Right ventricle myocardium inferior (tissue), 1 donor: ENCODE measurements at places on chromosomes 2 and 18. TPM values are rescaled to one million over a fixed set of nuclear protein-coding genes. Genes with fewer than 3 reads are reported as not detected.

Gene RAPH1
- 15.1 TPM for total RNA-seq

GRCh38 chr2:42196403-42197267 is 27.5 kb downstream of the EML4 start:
- DNase-seq: peak; percentile 45

Gene ANKRD62
- total RNA-seq: not detected

DNA sequence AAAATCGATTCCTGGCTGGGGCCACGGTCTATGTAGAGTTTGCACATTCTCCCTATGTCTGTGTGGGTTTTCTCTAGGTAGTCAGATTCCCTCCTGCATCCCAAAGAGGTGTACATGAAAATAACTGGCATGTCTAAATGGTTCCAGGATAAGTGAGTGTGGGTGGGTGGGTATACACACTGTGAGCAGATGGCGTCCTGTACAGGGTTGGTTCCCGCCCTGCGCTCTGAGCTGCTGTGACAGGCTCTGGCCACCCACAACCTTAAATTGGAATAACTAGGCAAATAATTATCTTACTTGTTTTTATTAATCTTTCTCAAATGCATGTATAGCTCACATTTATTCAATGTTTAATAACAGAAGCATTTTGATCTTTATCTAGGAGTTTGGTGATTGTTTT is 16.3 kb downstream of the THOC1 start:
- DNase-seq: no peak

Gene GPR45
- total RNA-seq: not detected

GRCh38 chr18:12751503-12751884 is 48.7 kb downstream of the PSMG2 start:
- DNase-seq: no peak

DNA sequence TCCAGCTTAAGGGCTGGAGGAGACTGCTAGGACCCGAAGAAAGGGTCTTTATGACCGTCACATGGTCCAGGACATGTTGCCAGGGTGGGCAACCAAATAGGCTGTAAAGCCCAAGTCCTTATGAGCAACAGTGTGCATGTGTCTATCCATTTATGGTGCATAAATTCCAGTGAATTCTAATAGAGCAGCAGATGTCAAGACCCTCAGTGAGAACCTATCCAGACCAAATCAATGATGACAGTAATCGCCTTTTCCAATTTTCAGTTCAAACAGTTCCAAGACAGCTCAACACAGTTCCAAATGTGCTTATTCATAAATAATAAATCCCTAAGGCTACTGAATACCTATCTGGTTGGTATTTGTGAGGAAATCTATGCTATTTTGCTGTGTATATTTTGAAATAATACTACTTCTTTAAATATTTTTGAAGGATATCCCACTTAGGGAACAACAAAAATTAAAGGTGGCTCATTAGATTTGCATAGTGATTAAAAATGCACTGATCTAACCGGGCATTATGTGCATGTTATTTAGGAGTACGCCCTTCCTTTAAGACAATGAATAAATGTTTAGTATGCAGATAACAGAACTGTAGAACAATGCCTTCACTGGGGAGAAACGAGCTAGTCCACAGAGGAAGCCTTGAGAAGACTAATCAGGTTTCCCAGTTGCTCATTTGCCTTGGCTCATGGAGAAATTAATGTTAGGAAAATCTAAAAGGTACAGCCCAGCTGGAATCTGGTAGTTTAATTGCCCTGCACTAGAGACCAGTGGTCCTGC is 519.5 kb upstream of the CHAC2 start:
- no peak for DNase-seq

DNA sequence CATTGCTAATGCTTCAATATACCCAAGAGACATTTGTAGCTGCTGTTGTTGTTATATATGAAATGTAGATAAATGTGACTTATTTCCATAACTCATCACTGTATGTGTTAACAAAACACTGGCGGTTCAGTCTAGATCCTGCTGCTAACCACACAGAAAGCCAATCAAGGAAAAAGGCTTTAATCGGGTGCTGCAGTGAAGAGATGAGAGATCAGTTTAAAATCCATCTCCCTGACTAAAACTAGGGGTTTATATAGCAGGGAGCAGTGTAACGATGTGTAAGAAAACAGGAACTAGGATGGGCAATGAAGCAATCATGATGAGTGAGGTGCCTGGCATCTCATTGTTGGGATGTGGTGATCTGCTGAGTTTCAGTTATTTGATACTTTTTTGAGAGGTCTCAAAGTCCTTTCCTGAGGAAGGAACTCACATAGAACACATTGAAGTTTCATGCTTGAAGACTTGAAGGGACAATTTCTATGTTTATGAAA is 677.7 kb upstream of the CDH7 start:
- DNase-seq: no peak

- no peak for DNase-seq
These were observed 94.1 kb downstream of the BIN1 start for GRCh38 chr2:127012868-127013267.

Gene ZNF804A
- total RNA-seq: 0.05 TPM

DNA sequence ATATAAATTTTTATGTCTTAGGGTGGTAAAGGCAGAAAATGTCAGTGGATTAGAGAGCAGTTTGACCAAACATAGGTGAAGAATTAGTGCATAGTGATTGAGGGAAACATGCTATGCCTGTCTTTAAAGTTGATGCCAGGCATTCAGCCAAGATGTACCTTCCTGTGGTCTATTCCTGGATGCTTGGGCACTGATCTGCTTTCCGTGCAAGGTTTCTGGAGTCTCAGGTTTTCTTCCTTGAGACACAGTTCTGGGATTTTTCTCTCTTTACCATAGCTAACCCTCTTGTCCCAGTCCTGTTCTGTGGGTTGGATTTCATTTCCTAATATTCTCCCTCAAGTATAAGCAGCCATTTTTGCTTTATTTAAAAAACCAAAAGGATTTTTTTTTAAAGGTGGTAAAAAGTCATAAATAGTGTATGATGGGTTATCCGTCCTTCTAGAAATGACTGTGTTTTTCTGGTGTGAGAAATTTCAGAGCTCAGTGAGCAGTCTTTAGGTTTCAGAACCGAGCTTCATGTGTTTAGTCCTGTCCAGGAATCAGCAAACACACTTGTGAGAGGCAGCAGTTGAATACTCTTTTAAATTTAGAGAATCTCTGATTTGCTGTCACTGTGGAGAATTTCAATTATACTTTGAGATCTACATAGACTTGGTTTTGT is 43.0 kb upstream of the CYBRD1 start:
- DNase-seq: no peak

DNA sequence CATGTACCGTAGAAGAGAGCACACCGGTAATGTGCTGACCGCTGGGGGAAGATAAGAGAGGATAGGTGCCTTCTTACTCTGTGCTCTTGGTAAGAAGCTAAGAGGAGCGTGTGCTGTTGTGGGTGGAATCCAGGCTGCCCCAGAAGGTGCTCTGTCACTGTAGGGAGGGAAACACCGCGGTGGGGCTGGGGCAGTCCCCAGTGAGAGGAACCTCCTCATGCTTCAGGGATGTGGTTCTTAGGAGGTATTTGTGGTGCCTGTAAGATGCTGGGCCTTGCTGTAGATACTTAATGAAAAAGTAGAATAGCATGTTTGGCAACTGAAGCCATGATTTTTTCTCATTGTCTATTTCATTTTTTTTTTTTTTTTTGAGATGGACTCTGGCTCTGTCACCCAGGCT is 1.1 kb downstream of the COLEC11 start:
- no peak for DNase-seq

DNA sequence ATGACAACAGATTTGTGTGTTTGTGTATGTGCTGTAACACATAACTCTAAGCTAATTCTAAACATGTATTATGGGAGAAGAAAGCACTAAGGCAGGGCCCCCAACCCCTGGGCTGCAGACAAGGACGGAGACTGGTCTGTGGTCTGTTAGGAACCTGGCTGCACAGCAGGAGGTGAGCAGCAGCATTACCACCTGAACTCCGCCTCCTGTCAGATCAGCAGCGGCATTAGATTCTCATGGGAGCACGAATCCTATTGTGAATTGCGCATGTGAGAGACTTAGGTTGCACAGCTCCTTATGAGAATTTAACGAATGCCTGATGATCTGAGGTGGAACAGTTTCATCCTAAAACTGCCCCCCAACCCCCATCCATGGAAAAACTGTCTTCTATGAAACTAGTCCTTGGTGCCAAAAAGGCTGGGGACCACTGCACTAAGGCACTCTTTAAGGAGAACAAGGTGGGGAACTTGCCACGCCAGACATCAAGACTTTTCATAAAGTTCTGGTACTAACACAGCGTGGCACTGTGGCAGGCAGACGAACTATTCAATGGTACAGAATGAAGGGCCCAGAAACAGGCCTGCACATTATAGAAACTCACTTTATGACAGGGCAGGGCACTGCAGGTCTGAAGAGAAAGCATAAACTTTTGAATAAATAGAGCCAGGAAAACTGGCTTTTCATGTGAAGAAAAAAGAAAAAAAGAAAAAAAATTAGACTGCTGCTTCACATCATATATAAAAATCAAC is 14.0 kb downstream of the REEP1 start:
- DNase-seq: no peak

Gene ACP1
- 79.2 TPM for total RNA-seq

GRCh38 chr2:119112230-119112629 is 46.3 kb downstream of the C1QL2 start:
- no peak for DNase-seq

Gene RGPD3
- 0.16 TPM for total RNA-seq

DNA sequence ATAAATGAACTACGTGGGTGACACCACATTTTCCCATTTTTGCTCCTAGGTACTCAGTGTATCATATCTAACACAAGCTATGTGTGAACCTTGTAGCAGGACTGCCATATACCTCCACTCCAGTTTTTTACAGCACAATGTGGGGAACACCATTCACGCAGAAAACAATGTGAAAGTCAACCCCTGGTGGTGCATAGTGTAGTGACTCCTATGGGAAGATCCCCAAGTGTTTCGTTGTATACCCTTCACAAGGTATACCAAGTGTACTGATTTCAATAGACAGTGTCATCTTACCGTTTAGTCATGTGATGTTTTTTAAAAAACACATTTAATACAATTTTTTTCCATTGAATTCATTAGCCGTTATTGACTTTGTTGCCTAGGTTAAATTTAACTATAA is 68.1 kb downstream of the ANKRD12 start:
- DNase-seq: no peak

DNA sequence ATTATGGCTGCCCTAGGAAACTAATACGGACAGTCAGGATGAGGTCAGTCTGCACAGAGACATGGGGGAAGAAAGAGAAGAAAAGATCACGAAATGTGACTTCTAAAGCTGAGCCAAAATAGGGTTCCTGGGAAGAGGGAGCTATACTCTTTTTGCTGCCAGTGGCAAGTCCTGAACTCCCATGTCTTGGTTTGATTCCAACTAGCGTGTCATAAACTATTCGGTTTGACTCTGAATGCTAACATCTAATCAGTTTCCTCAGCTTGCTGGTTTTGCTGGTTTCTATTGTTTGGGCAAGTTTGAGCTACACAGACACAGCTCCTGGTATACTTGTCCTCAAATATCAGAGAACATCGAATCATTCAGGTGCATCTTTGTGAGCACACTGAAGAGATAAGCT is 80.5 kb upstream of the CYP1B1 start:
- no peak for DNase-seq

DNA sequence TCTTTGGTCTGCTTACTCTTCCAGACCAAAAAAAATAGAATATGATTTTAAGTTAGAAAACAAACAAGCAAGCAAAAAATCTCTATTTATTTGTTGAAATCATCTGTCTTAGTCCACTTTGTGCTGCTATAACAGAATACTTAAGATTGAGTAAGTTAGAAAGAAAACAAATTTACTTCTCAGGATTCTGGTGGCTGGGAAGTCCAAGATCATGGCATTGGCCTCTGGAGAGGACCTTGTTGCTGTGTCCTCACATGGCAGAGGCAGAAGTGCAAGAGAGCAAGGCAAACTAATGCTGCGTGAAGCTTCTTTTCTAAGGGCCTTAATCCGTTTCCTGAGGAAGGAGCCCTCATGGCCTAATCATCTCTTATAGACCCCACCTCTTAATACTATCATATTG is 156.2 kb downstream of the SPP2 start:
- DNase-seq: no peak

GRCh38 chr2:116810645-116811044 is 1003.8 kb upstream of the DDX18 start:
- no peak for DNase-seq

DNA sequence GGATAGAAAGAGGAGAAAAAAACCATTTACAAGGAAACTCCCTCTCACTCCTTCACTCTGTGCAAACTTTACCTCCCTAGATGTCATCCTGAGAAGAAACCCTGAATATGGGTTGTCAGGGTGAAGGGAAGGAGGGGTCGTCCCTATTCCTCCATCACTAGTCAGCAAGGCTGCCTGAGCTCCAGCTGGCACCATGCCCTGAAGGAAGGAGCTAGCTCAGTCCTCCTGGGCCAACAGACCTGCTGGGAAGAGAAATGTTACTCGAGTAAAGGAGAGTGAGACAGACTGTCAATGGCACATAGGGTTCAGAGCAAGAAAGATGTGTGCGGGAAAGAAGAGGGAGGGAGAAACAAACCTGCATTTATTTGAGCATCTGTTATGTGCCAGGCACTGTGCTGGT is 18.3 kb upstream of the EPAS1 start:
- DNase-seq: no peak

Gene SLC38A11
- total RNA-seq: 0.84 TPM

- DNase-seq: no peak
These were observed 5.2 kb downstream of the CSRNP3 start for GRCh38 chr2:165474619-165475276.

Gene ARHGAP28
- 1.1 TPM for total RNA-seq

DNA sequence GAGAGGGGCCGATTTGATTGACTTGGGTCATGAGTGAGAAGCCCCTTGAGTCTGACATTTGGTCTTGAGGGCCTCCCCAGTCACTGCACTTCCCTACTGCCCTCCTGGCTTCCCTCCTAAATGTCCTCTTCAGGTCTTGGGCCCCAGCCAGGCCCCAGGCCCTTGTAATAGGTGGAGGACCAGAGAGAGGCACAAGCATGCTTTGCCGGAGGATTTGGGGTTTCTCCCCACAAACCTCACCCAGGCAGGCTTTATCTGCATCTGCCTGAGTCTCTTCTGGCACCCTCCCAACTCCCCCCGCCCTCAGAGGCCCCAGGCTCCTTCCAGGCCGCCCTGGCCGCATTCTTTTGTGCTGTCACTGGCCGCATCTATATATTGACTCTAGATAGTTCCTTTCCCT is 270.7 kb downstream of the HAUS1 start:
- DNase-seq: no peak

- no peak for DNase-seq
These were observed 37.5 kb downstream of the MAP4K3 start for GRCh38 chr2:39399570-39399969.

Gene LAMA3
- total RNA-seq: 4.1 TPM

- DNase-seq: no peak
These were observed 136.4 kb downstream of the HDAC4 start for GRCh38 chr2:239264492-239264837.

Gene CNDP1
- not detected for total RNA-seq

DNA sequence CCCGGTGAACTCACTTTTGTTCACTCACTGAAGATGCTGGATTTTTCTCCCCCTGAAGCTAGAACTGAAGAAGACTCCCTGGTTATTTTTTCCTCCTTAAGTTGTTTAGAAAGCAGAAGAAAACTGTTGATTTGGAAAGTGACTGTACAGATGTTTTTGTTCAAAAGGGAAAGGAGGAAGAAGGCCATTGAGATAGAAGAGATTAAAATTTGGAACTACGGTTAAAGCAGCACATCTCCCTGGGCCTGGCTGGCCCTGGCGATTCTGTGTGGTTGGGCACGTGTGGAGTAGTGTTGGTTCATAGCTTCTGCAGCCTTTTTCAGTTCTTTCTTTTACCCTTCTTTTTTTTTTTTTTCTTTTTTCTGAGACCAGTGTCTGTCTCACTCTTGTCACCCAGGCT is 109.2 kb downstream of the MAP4K4 start:
- DNase-seq: no peak

Gene INO80B
- 15.7 TPM for total RNA-seq

Gene ABCB11
- total RNA-seq: 0.32 TPM
